ENCODE measurements at places on chromosomes 5 and 9.
A peak's percentile ranks its signal among the peaks of the same experiment; 100 is the strongest.

DNA sequence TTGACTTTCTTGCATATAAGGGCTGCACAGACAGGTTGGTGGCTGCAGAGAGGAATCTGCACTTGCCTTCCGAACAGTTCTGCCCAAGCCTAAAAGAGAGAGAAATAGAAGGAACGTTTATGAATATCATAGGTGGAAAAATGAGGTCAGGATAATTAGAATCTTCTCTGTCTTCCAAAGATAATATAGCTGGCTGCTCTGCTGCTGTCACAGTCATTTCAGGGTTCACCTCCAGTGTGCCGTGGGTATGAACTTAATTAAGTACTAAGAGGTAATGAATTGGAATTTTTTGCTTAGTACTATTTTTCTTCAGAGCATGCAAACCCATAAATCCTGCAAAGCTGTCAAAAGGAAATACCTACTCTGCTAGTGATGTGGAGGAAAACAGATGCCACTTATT, 82.2 kb downstream of the PRDM6 start:
- DNase-seq = no peak

DNA sequence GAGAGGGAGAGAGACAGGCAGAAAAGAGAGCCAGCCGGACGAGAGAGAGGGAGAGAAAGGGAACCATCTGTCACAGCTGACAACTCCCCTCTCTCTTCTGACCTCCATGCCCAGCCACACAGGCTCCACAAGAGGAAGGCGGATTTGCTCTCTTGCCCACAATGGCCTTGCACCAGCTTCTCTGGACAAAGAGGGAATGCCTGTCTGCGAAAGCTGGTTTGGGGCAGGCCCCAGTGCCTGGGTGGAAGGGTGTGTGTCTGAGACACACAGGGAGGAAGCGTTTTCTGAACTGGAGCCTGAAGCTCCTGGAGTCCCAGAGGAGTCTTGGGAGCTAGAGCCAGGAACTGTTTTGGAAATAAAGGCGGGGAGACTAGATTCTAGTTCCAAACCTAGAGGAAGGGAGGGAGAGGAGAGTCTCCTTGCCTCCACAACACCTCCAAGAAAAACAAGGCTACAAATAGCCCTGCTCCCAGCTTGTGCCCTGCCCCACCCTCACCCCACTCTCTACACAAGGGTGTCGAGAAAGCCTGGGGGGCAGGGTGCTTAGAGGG, 12.5 kb downstream of the C1QTNF2 start:
- no peak for DNase-seq

DNA sequence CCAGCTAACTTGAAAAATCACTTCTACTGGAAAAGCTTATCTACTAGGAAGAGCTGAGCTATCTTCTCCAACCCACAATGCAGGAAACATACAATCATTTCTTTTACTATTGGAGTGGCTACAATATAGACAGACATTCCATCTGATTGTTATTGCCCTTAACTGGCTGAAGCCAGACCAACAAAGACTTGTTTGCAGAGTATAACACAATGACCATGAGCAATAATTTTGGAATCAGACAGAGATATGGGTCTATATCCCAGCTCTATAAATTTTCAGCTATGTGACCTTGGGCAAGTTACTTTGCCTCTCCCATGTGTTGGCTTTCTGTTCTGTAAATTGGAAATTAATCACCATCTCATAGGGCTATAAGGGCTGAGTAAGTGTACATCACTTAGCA, 244.7 kb upstream of the SLC30A5 start:
- no peak for DNase-seq

DNA sequence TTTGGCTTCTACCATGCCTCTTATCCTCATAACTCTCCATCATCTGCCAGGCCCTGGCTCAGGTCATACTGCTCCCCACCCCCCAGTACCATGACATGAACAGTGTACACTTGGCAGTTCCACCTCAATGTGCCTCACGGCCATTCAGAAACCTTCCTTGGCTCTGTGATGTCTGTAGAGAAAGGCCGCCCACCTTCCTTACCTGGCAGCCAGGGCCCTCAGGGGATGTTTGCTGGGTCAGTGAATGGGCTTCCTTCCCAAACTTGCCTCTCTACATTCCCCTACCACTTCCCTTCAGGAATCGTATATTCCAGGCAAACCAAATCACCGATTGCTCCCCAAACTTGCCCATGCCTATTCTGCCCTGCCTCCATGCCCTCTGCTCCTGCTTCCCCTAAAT, 101.1 kb downstream of the PSD2 start:
- DNase-seq = no peak

- DNase-seq = no peak
Observed at GRCh38 chr5:117547192-117547591, 972.6 kb upstream of the SEMA6A start.

DNA sequence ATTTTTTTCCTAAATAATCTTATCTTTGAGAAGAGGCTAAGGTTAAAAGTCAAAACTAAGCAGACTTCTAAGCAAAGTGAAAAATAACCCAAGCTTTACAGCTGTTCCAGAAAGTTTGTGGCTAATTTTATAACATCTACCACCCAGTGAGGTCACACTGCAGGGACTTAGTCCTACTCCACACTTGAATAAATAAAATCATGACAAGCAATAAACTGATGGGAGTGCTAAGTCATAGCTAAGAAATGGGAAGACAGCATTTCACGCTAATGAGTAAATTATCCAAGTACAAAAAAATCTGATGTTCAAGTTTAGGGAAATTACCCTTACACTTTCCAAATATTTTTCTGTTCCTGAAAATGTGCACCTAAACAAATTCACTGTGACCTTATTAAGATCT, 47.7 kb downstream of the ZNF608 start:
- peak; percentile 68 for DNase-seq

DNA sequence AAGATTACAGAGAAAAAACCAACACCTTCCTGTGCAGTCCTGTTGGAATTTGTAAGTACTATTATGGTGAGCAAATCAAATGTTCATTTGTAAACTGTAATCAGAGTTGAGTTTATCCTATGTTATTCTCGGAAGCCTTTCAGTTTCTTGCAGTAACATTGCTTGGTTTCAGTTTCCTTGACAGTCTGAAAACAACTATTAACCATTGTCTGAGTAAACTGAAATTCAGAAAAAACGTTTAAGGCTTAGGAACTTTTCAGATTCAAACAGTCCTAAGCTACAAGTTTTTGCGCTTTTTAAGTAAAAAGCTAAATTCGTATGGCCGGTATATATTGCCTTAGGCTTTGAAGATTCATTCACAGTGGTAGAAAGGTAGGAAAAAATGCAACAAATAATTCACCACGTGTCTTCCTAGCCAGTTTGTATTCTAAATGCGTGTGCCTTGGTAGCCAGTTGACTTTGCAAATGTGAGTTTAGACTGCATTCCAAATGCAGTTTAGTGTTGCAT, 2.5 kb downstream of the GPBP1 start:
- DNase-seq = peak; percentile 58

DNA sequence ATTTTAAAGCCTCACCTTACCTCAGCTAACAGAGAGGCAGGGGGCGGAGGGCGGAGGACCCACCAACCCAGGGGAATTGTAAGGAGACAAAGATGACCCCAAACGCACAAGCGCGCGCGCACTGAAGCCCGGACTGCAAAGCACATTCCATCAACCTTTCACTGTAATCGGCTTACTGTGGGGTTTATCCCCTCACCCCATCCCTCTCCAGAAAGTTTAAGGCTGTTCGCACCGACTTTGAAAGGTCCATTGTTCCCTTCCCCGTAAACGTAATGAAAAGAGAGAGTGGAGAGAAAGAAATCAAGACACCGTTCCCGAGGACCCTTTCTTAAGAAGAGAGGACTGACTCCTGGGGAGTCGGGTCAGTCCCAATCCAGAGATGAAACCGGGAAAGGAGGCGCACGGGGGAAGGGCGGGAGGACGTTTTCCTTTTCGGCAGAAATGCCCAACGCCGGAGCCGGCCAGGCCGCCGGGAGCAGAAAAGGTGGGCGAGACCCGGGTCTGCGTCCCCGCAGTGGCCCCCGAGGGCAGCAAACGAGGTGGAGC, 464 bp downstream of the CEMIP2 start:
- peak; percentile 50 for DNase-seq

DNA sequence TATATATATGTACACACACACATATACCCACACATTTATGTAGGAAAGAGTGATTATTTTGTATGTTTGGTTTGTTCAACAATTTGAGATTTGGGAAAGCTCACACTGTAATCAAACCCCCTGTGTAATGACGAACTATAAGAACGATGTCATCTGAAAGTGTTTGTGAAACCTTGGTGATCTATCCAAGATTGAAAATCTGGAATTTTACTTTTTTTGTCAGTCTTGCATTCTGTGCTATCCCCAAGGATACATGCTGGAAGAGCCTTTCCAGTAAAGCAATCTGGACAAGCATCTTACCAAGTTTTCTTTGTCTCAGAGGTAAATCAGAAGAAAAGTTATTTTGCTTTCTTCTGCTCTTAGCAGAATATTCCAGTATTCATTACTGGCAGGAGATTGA, 23.3 kb downstream of the SGCD start:
- DNase-seq = no peak

DNA sequence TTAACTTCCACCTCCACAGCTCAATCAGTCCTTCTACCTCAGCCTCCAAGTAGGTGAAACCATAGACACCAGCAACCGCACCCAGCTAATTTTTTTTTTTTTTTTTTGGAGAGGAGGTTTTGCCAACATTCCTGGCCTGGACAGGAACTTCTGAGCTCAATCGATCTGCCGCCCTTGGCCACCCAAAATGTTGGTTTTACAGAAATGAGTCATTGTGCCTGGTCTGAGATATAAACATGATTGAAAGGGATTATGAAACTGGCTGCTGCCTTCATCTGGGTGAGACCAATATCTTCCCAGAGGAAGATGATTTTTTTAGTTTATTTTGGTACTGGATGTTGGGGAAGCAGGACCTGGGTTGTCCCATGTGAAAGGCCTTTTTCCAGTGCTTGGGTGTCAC, 9.2 kb downstream of the TAF11L12 start:
- DNase-seq = no peak

- DNase-seq = no peak
Observed at GRCh38 chr5:169814522-169814921, 165.8 kb downstream of the INSYN2B start.

DNA sequence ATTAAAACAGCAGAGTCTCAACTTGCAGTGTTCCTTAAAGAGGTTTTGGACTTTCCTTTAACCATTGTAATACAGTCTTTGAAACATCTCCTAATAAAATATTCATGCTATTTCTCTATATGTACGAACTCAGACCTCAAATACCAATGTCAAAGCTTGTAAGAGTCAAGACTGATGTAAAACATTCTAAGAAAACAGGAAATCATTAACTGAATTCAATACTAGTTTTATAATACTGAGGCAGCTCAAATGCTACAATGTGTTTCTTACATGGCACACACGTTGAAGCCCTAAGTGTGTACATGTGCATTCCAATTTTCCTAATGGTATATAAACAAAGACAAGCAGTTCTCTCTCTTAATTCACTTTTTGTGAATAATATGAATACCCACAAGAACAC, 11.6 kb downstream of the PSIP1 start:
- no peak for DNase-seq

GRCh38 chr5:58786711-58787303, 203.9 kb downstream of the RAB3C start:
- no peak for DNase-seq

DNA sequence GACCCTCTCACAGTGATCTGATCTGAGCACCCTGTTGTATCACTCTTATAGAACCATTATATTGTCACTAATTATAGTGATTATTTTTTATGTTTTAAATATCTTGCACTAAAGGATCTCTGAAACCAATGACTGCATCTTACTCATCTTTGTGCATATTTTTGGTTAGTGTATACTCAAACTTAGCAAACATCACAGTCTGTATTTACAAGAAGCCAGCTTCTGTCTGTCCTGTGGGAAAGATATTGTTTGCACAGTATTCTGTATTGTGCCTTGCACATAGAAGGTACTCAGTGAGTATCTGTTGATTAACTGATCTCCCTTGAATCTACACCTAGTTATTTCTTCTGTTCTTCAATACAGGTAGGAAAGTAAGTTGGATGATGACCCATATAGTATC, 131.5 kb downstream of the PAM start:
- no peak for DNase-seq

All from M059J (cell line).